ENCODE measurements at places on chromosomes 5 and 9. TPM values are rescaled to one million over a fixed set of nuclear protein-coding genes. Genes with fewer than 3 reads are reported as not detected.

Gene GCNT1
- total RNA-seq = 17.8 TPM

Gene SLU7
- total RNA-seq = 102 TPM

GRCh38 chr5:67935908-67936566, 279.5 kb upstream of the PIK3R1 start:
- DNase-seq = no peak

DNA sequence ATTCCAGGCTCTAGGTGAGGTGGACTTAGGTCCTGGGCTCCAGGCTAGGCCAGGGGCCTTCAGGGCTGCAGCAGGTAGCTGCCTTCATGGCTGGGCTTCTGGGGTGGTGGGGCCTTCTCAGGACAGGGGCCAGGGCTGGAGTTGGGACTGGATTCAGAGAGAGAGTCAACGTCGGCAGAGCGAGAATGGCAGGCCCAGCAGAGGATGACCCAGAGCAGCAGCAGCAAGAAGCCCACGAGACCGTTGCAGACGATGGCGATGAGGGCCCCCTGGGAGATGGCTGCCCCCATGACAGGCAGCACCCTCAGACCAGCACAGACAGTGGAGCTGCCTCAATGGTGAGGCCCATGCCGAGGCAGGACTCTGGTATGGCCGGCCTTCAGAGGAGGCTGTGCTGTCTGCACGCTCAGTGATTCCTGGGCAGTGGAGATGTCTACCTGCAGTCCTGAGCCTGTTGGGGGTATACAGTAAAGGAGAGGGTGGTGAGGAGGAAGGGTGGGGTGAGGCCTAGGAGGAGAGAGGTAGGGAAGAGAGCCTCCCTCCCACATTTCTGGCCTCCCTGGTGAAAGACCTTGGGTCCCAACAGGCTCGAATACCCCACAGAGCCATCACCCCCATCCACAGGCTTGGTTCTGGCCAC, 1.3 kb downstream of the ENHO start:
- DNase-seq = no peak

GRCh38 chr5:122882831-122883230, 37.4 kb downstream of the SNX24 start:
- DNase-seq = no peak

Gene WDR31
- total RNA-seq = 2.0 TPM

DNA sequence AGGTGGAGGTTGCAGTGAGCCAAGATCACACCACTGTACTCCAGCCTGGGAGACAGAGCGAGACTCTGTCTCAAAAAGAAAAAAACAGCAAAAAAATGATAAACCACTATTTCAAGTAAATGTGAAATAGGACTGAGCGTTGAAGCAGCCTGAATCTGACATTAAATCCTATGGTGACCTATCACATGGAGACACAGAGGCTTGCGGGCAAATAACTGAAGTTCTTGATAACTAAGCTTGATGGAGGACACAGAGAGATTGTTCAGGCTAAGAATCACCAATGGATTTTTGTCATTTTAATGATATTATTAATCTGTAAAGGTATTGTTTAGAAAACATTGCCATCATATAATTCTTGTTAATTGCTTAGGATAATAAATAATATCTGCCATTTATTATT, 15.7 kb upstream of the IL6ST start:
- DNase-seq = no peak

GRCh38 chr9:135212961-135213360, 125.5 kb downstream of the OLFM1 start:
- no peak for DNase-seq

Gene CCDC152
- not detected for total RNA-seq

Gene FAM153A
- total RNA-seq = not detected

DNA sequence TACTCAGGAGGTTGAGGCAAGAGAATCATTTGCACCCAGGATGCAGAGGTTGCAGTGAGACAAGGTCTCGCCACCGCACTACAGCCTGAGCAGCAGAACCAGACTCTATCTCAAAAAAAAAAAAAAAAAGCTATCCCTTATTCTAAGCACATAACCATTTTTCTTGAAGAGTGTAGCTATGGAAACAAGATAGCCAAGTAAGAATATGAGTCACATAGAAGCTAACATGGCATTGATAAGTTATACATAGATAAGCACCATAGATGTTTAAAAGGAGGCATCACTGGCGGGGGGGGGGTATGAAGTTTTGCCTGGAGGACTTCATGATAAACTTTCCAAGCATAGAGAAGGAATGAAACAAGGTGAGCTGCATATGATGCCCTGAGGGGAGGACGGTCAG, 26.0 kb downstream of the CHSY3 start:
- no peak for DNase-seq

GRCh38 chr5:180080486-180081280, 9.1 kb upstream of the RNF130 start:
- no peak for DNase-seq

DNA sequence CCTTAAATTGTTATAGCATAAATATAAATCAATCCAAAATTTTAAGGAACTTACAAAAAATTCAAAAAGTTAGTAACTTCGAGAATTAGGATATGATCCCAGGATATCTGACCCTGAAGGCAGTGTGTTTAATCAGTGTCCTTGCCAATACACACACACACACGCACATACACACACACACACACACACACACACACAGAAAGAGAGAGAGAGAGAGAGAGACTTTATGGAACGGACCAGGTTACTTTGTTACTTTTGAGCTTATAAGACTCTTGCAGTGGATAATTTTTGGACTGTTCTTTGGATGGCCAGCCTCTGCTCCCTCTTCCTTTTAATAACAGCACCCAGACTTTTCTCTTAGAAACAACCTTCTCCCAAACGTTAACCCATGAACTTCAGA, 322.9 kb downstream of the NFIB start:
- DNase-seq = no peak

GRCh38 chr9:84238652-84239051, 101.9 kb downstream of the SLC28A3 start:
- DNase-seq = no peak

GRCh38 chr5:172044631-172045314, 38.3 kb upstream of the FBXW11 start:
- no peak for DNase-seq

- peak; percentile 85 for DNase-seq
Measured at GRCh38 chr5:9653811-9654210, 23.7 kb upstream of the TAS2R1 start.

DNA sequence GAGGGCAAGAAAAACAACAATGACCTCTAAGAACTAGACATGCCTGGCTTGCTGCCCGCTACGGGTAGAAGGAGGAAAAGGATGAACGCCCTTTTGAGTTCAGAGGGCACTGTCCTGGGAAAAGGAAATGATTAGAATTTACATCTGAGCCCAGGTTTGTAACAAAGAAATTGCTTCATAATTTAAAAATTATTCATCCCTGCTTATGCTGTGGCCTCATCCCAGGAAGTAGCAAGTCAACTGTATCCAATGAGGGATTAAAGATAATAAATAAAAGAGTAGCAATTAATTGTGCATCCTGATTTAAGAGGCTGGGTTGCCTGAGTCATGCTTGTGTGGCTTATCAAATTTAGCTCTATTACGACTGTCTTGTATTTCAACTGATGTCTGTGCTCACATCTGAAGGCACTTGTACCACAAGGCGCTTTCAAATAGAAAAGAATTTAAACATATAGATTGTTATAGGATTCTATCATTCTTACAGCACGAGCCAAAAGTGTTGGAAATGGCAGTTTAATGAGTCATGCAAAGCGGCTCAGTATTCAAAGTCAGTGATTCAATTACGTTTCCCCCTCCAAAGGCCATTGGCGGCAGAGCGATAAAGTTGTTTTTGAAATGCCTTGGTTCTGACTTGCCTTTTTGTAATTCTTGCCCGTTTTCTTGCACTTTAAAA, 40.0 kb upstream of the DMRT1 start:
- no peak for DNase-seq

DNA sequence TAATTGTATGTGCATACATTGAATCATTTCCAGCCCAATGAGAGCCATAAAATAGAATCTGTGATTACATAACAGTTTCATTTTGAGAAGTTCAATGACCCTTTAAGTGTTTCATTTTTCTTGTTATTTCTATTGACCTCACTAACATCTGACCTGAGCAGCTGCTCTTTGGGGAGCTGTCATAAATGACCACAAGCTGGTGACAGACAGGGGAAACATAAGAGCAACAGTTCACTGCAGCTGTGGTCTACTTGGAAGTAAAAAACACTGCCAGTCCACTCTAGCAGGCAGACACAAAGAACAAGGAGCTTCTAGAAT, 265.4 kb downstream of the DTWD2 start:
- no peak for DNase-seq

GRCh38 chr9:89786655-89787054, 181.8 kb downstream of the GADD45G start:
- DNase-seq = no peak

DNA sequence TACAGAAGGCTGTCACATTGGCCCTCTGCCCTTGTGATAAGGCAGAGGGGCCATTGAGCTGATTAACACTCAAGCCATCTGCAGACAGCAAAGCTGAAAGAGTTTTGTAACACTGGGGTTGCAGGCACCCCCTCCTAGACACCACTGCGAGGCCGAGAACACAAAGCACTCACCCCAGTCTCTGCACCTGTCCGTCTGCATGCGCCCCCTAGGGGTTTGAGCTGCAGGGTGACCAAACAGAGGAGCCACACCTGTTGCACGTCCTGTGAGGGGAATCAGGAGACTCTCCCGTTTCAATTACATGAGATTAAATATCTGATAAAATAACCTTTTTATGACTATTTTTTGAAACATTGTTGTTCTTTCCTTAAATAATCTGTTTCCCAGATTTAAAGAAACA, 1180.4 kb downstream of the CDH9 start:
- DNase-seq = no peak

DNA sequence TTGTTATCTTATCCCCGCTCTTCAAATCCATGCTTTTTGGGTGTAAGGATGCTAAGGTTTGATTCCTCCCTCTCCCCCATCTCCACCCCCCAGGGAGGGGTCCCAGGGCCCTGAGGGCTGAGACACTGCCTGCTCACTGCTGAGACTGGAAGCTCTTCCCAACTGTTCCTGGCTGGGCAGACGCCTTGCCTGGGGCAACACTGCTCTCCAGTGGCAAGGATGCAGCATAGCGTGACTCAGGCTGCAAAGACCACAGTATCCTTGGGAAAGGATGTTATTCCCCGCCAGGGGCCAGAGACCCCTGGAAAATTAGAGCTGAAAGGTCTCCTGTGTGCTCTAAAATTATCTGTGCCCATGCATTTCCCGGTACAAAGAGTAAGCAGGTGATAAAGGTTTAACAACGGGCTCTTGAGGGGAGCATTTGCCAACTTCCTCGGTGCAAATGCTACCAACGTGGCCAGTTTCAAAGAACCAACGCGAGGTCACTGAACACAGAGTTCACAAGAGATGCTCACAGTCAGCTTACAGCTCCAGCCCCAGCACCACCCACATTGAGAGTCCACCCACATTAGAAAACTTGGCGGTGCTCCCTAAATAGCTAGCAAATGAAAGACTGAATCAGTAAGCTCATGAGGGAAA, 271.9 kb downstream of the NSG2 start:
- DNase-seq = peak; percentile 73

Gene ANKRD31
- not detected for total RNA-seq

DNA sequence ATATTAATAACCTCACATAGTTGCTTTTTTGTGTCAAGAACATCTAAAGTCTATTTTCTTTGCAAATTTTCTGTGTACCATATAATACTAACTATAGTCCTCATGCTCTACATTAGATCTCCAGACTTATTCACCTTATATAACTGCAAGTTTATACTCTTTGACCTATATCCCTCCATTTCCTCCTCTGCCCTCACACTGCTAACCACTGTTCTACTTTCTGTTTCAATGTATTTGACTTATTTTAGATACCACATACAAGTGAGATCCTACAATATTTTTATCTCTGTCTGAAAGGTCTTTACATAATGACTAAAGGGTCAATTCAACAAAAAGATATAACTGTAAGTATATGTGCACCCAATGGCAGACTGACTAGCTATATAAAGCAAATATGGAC, 789.7 kb upstream of the ZNF608 start:
- no peak for DNase-seq

Gene NUTM2G
- total RNA-seq = not detected

Data from SJSA1 (cell line).